Forelimb muscle (tissue), 1 donor: ENCODE measurements at places on chromosomes 1 and 21. TPM values are rescaled to one million over a fixed set of nuclear protein-coding genes. Genes with fewer than 3 reads are reported as not detected.

DNA sequence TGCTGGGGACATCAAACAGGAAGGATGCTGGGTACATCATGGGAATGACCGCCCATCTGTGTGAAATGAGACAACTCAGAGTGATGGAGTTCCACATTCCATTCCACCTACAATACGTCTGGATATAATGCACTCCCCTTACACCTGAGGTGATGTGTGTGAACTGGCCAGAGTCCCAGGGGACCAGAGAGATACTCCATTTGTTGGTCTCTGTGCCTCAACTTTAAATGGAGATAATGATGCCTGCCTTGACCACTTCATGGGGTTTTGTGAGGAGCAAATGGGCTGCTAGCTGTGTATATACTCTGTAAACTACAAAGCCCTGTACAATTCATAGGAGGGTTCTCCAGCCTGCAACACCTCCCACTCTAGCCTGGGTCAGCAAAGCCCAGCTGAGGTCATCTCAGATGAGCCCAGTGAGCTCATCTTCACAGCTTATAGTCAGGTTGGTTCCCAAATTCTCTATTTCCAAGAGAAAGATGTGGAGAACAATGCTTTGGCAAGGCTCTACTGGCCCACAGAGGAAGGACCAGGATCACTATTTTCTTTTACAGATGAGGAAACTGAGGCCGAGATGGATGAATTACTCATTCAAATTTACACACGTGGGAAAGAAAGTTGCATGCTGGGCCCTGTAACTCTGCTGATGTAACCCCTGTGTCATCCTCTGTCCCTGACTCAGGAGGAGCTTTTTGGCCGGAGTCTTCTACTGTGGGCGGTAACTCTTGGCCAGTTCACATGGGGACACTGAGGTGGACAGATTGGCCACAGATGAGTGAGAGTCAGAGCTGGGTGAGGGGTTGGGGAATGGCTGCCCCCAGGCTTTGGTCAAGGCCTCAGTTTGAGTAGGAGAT, 105.6 kb upstream of the GCLM start:
- DNase-seq = no peak

- DNase-seq = no peak
Measured at GRCh38 chr1:242056988-242057744, 58.3 kb upstream of the MAP1LC3C start.

DNA sequence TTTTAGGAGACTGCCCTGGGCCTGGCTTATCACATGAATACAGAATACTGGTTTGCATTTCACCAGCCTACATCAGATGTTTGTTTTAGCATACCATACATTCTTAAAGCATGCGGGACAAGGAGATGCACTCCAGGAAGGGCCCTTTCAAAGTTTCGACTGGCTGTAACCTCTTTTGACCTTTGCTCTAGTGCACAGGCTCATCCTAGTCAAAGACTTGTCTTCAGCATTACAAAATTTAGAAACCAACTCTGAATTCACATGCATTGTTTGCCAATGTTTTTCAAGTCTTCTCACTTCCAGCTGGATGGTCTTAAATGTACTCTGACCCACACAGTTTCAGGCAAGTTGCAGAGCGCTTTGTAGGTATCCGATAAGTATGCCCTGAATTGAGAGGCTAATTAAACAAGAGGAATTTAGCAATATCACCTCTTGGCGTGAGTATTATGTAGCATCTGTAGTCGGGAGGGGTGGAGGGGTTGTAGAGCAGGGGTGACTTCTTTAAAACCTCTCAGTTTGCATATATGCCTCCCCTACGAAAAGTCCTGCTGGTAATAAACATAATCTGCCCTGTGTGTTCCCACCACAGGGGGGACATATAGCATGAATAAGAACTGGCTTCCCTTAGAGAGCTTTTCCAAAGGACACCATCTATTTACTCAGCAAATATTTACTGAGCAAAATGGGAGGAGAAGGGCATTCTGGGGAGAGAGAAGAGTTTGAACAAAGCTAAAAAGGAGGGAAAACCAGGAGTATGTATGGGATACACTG, 24.4 kb upstream of the AHCYL1 start:
- no peak for DNase-seq

Gene OR2L2
- polyA plus RNA-seq = 0.06 TPM

- DNase-seq = no peak
Measured at GRCh38 chr1:224057461-224058199, 56.3 kb upstream of the FBXO28 start.

DNA sequence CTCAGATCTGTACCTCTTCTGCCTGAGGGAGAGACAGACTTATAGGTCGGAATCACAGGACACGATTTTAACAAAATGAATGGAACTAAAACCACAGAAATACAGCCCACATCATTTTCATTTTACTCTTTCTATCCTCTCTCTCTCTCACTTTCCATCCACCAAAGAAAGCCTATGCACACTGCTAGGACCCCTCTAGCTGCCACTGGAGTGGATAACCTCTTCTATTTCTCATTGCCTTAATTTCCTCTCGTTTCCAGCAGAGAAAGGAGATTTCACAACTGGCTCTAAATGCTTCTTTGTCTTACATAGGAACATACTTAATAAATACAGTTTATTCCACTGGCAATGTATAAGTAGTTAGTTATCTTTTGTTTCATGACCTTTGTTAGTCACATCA, 867.8 kb upstream of the ADGRL4 start:
- DNase-seq = no peak

Gene SELP
- polyA plus RNA-seq = 1.2 TPM

Gene FCN3
- 0.32 TPM for polyA plus RNA-seq

GRCh38 chr1:203870245-203870644, 8.8 kb downstream of the SNRPE start:
- DNase-seq = no peak

DNA sequence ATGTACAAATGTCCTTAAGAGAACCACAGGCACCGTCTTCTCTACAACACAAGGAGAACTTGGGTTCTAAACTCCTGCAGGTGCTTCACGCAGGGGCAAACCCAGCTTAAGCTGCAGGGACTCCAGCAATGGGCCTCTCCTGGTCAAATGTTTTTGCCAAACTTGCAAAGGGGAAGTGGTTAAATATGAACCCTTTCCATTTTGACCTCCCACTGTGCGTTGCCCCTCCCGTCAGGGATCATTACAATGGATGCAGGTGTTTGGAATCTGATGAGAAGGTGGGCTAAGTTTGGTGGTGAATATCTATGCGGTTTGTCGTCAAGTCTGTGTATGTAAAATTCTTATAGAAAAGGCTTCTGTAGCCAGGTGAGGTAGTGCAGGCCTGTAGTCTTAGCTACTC, 29.1 kb upstream of the SLC25A33 start:
- DNase-seq = no peak

Gene GREM2
- 4.3 TPM for polyA plus RNA-seq

DNA sequence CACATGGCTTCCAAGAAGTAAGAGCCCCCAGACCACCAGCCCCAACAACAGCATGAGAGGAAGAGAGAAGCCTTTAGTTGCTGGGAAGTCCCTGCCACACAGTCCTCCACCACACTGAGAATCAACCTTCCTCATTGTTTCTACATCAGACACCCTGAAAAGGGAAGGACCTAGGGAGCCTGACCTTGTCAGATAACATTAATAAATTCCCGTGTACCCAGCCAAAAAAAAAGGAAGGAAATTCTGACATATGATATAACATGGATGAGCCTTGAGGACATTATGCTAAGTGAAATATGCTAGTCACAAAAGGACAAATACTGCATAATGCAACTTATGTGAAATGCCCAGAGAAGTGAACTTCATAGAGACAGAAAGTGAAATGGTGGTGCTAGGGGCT, 65.6 kb upstream of the ARHGAP29 start:
- DNase-seq = no peak

GRCh38 chr1:227941509-227942020, 6.2 kb downstream of the WNT9A start:
- no peak for DNase-seq

DNA sequence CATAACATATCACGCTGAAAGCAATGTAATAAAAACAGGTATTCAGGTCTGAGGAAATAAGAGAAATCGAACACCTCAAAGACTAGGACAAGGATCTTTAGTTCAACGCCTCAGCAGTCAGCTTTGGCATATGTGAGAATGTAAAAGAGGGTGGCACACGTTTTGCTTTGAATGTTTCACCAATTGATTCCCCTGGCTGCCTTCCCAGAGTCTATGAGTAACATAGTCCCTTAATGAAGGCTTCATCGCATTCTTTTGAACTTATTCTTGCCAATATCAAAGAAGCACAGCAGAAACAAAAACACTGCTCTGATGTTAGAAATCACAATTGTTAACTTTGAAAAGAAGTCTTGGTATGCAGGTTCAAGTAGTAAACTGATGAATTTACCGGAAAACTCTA, 764.8 kb downstream of the ADGRL2 start:
- DNase-seq = no peak

DNA sequence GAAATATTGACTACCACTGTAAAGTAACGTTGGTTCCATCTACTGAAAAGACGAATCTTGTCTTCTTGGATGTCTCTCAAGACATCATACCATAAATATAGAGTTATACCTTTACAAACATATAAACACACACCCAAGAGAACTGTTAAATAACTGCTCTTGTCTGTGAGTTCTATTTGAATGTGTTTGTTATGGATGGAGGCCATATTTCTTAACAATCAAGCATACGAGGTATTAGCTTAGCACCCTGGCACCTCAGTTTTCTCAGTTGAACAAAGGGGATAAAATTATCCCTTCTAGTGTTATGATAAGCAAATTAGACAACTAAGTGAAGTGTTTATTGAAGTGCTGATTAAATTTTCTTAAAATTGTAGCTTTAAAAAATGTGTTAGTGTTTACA, 336.6 kb upstream of the ZRANB2 start:
- DNase-seq = no peak

GRCh38 chr1:18781031-18781430, 78.4 kb downstream of the TAS1R2 start:
- DNase-seq = no peak

Gene HSPA13
- polyA plus RNA-seq = 27.5 TPM

- DNase-seq = no peak
Measured at GRCh38 chr1:81978945-81979344, 178.2 kb downstream of the ADGRL2 start.

Gene F5
- polyA plus RNA-seq = 0.11 TPM

DNA sequence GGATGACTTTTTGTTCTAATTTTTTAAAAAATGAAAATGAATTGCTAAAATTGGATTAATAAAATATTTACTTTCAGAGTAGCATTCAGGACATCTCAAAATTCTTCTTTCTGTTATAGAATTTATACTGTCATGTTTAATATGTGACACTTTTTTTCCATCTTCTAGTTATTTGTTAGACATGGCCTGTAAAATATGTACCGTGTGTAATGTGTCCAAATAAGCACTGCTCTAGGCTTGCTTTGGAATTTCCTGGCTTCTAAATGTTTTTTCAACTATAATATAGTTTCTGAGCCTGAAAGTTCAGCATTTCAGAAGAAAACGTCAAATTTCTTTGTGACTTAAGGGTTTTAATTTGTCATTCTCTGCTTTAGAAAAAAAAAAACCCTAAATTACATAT, 243.6 kb downstream of the DNM3 start:
- no peak for DNase-seq

DNA sequence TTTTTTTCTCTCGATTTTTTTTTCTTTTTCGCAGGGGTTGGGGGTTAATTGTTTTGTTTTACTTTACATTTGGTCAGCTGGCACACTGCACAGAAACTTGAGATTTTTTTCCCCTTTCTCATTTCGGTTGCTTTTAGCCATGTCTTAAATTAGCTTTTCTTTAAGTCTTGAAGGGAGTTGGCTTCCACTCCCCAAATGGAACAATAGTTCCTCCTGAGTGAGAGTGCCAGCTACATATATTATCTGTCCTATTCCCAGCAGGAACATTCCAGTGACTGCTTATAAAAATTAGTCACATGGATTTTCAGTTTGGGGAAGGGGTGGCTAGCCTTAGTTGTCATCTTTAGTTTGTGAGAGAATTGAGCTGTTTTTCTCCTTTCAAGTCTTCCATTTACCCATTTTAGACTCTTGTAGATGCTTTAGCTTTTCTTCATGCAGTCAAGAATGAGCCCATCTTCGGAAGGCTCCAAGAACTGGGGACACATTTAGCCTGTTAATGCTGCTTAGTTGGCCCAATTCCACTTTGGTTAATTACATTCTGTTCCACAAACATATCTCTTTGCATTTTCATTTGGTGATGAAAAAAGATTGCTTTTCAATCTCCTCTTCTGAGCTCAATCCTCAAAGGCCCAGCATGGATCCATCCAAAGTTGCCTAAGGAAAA, 510.1 kb upstream of the CXADR start:
- no peak for DNase-seq

Gene VHLL
- polyA plus RNA-seq = not detected

DNA sequence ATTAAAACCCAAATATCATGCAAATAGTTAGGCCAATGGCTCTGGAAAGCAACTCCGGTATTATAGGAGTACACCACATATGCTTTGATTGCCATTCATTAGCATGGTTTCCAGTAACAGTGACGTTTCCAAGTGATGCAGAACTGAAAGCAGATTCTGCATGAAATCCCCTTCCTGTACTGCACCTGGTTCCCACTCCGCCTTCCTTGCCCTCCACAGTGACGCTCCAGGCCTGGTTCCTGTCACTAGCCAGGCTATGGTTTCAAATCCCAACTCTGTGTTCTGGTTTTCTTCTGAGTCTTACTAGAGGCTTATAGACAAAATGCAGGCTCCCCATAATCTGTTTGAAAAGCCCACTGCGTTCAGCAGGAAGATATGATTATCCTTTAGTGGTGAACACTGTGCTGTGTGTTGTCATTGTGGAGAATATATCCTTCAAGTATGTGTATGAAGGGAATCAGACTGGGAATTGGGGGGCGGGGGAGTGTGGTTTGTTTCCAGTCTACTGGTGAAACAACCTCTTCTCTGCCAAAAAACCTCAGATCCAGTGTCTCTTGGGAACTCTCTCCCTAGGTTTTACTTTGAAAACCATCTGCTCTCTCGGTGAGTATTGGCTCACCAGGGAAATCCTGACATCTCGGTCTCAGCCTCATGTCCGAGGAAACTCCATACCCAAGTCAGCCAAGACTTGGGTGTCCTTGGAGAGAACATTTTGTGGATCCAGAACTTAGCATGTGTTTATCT, 78.7 kb downstream of the TYW3 start:
- no peak for DNase-seq

Gene CELA2B
- polyA plus RNA-seq = 3.1 TPM

- DNase-seq = no peak
Measured at GRCh38 chr1:81899214-81899821, 98.6 kb downstream of the ADGRL2 start.
